Midbrain (tissue), 1 donor: ENCODE measurements at places on chromosomes 11 and 22.

- no peak for DNase-seq
These were observed 73.0 kb upstream of the VPREB1 start for GRCh38 chr22:22171357-22172218.

- DNase-seq: no peak
These were observed 66.8 kb downstream of the RTL6 start for GRCh38 chr22:44431256-44431655.

DNA sequence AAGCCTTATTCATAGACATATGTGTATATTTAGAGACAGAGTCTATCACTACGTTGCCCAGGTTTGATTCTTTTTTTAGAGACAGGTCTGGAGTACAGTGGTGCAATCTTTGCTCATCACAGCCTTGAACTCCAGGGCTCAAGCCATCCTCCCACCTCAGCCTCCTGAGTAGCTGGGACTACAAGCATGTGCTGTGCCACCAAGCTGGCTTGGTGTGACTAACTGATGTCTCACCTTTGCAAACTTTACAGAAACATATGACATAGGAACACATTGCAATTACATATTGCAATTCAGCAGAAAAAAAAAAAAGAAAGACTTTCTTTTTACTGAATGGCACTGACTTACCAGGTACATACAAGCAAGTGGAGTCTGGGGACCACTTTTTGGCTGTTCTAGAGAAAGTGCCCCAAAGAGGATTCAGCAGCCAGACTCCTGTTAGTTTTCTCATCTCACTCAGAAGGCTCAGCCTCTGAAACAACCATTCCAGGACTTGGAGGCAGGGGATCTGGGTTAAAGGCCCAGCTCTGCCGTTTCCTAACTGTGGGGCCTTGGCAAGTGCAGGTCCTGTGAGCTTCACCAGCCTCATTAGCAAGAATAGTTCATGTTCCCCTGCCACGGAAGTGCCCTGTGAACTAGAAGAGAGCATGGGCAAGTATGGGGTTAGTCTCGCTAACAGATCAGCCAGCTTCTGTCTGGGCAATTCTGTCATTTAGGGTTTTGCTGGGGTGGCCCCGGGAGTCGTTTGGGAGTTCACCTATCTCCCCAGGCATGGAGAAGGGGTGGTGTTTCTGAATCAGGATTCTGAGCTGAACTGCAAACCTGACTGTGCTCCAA is 11.3 kb upstream of the NFAM1 start:
- DNase-seq: no peak

- DNase-seq: no peak
These were observed 392.9 kb downstream of the TENM4 start for GRCh38 chr11:79047980-79048379.
